ENCODE measurements at places on chromosomes 7 and 10. TPM values are rescaled to one million over a fixed set of nuclear protein-coding genes. Genes with fewer than 3 reads are reported as not detected.

- no peaks in the 10 kb centered on the region for H3K27me3 ChIP-seq
- no peak overlapping the region for H3K4me3 ChIP-seq
- peaks cover 65% of the 10 kb centered on the region for H3K36me3 ChIP-seq
- no peak overlapping the region for H3K27ac ChIP-seq
- H3K4me1 ChIP-seq = no peaks in the 10 kb centered on the region
These were observed 78.4 kb downstream of the CUL2 start for GRCh38 chr10:35011771-35012191.

DNA sequence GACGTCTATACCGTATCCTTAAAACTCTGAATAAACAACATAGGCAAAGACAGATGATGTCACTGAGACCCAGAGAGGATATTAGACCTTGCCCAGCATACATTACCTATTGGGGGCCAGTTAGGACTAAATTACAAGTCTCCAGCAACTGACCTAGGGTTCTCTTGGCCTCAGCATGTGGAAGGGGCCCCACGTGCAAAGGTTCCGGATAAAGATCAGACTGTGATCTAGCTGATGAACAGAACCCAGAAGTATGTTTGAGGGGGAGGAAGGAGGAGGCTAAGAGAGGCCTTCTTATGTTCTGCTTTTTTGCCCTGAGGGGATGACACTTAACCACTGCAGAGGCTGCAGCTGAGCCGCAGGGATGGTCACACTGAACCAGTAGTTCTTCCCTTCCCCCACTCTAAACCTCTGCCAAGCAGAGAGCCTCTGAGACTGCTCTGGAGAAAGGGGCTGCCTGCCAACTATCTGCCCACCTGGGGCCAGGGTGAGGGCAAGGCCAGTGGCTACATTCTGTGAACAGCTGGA, 24.0 kb upstream of the KMT2C start:
- DNase-seq = no peak
- no peaks in the 10 kb centered on the region for H3K27me3 ChIP-seq

DNA sequence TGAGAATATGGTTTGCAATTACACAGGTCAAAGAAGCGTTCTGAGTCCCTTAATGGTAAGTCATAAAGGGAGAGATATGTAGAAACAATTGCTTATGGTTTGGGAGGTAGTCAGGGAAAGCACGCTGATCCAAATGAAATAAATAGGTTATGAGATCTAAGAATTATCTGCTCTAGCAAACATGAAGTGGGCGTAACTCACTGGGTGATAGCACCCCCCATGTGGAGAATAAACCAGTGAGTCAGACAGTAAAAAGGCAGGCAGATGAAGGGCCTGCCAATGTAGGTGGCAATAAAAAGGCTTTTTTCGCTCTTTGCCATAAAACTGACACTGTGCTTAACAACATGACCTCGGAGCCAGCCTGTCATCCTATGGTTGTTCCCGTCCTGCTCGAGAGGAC, 306.9 kb downstream of the GLRX3 start:
- no peaks in the 10 kb centered on the region for H3K4me1 ChIP-seq
- H3K27me3 ChIP-seq = no peaks in the 10 kb centered on the region
- no peaks in the 10 kb centered on the region for H3K36me3 ChIP-seq
- DNase-seq = no peak
- no peak overlapping the region for H3K4me3 ChIP-seq

SLC26A3 gene
- not detected for total RNA-seq

DNA sequence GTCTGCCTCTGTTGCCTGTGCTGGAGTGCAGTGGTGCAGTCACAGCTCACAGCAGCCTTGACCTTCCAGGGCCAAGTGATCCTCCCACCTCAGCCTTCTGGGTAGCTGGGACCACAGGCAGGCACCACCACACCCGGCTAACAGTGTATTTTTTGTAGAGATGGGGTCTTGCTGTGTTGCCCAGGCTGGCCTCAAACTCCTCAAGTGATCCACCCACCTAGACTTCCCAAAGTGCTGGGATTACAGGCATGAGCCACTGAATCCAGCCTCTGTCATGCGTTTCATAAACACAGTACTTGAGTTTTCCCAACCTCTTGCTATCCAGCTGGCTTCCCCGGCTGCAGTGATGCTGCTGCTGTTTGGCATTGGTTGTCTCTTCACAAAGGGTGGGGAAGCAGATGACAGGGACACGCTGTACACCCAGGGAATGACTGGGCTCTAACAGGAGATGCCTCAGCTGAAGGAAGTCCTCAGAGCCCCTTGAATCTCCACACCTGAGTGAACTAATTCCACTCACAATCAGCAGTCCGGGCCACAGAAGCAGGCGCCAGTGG, 191.5 kb downstream of the DIP2C start:
- DNase-seq = no peak
- no peak overlapping the region for H3K27ac ChIP-seq
- no peaks in the 10 kb centered on the region for H3K4me1 ChIP-seq
- peaks cover 16% of the 10 kb centered on the region for H3K27me3 ChIP-seq

GRCh38 chr7:48171202-48171601, at the start of gene ABCA13:
Gene ABCA13 (plus strand): TSS chr7:48171458. CDS start chr7:48171484, 26 bp downstream.
- H3K27ac ChIP-seq = no peak within 1 kb of the TSS
- H3K4me3 ChIP-seq = no peak within 1 kb of the TSS
- no peaks in the 10 kb centered on the region for H3K36me3 ChIP-seq
- H3K27me3 ChIP-seq = peaks cover 7% of the 10 kb centered on the region
- no peak for DNase-seq
- no peaks in the 10 kb centered on the region for H3K4me1 ChIP-seq

DNA sequence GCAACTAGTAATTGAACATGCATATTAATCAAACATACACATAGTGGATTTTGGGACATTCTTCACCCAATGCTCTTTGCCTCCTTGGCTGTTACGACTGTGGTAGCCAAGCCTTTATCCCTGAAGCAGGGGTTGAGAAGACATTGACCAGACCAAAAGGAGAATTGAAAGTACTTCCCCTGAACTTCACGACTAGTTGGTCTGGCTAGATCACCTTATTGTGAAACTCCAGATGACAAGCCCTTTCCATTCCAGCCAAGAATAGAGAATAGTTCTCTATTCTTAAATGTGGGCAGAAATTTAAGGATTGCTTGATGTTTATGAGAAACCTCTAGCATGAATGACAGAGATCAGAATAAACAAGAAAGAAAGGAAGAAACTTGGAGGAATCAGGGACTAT, 97.0 kb downstream of the LRMDA start:
- no peak for DNase-seq
- H3K27me3 ChIP-seq = peaks cover 11% of the 10 kb centered on the region
- no peaks in the 10 kb centered on the region for H3K36me3 ChIP-seq
- no peaks in the 10 kb centered on the region for H3K4me1 ChIP-seq

GLI3 gene
- total RNA-seq = not detected

- no peaks in the 10 kb centered on the region for H3K36me3 ChIP-seq
- no peak overlapping the region for H3K4me3 ChIP-seq
- no peak overlapping the region for H3K27ac ChIP-seq
These were observed 85.9 kb upstream of the CXCL12 start for GRCh38 chr10:44470784-44471183.

CLDN4 gene
- total RNA-seq = not detected

HOXA1 gene
- 0.55 TPM for total RNA-seq

GSTO2 gene
- 0.91 TPM for total RNA-seq

DNA sequence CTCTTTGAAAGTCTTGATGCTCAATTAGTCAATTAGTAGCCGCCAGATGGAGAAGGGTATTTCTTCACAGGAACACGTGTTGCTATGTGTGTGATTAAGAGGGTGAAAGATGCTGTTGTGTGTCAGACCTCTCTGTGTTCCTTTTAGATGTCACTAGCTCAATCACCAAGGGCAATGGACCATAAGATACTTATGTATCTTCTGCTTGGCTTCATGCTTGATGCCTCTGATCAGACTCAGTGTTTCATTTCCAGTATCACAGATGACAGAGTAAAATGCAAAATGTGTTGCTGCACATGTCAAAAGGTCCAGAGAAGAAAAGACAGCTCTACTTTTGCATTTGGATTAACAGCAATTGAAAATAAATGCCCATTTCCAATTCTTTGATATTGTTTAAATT, 865.9 kb downstream of the CNTNAP2 start:
- no peak overlapping the region for H3K4me3 ChIP-seq
- H3K4me1 ChIP-seq = no peaks in the 10 kb centered on the region
- DNase-seq = no peak
- H3K36me3 ChIP-seq = no peaks in the 10 kb centered on the region
- no peak overlapping the region for H3K27ac ChIP-seq

GRCh38 chr7:80244206-80244916, 109.7 kb downstream of the GNAI1 start:
- no peak overlapping the region for H3K4me3 ChIP-seq
- H3K36me3 ChIP-seq = no peaks in the 10 kb centered on the region
- no peak for DNase-seq
- H3K27ac ChIP-seq = no peak overlapping the region
- no peaks in the 10 kb centered on the region for H3K27me3 ChIP-seq
- no peaks in the 10 kb centered on the region for H3K4me1 ChIP-seq

GRCh38 chr10:110167149-110167548, 40.3 kb upstream of the MXI1 start:
- DNase-seq = no peak
- no peak overlapping the region for H3K4me3 ChIP-seq
- no peak overlapping the region for H3K27ac ChIP-seq
- H3K36me3 ChIP-seq = no peaks in the 10 kb centered on the region
- peaks cover 51% of the 10 kb centered on the region for H3K27me3 ChIP-seq

PMPCB gene
- total RNA-seq = 80.8 TPM
